H54 (cell line): ENCODE measurements at places on chromosomes 2 and 18.

DNA sequence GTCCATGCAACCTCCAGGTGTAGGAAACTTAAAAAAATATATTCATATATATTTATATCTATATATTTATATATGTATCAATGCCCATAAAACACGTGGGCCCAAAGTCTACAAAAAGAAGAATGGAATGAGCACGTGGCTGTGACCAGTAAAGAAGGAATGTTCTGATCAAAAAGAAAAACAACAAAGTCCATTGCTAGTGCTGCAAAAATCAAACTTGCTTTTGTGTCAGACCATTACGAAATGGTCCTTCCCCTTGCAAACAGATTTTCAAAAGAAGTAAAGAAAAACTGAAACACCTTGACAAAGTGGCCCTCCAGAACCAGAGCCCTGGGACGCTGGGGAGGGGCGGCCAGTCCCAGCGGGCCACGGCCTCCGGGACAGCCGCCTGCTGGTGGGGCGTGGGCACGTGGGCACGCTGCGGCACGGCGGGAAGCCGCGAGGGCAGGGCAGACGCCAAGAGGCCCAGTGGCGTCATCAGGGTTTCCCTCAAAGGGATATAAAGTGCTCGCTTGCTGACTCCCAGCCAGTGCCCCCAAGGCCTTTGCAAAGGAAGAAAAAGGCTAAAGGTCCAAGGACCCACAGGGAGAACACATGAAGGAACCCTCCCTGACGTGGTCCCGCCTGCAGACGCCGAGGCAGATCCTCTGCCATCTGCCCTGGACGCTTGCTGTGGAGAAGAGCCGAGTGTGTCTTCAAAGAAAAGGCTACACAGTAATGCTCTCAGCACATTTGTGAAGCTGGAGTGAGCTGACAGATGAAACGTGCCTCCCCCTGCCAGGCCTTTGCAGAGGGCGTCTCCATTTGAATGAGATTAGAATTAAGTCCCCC is 201.8 kb downstream of the TWIST2 start:
- no peak for DNase-seq

DNA sequence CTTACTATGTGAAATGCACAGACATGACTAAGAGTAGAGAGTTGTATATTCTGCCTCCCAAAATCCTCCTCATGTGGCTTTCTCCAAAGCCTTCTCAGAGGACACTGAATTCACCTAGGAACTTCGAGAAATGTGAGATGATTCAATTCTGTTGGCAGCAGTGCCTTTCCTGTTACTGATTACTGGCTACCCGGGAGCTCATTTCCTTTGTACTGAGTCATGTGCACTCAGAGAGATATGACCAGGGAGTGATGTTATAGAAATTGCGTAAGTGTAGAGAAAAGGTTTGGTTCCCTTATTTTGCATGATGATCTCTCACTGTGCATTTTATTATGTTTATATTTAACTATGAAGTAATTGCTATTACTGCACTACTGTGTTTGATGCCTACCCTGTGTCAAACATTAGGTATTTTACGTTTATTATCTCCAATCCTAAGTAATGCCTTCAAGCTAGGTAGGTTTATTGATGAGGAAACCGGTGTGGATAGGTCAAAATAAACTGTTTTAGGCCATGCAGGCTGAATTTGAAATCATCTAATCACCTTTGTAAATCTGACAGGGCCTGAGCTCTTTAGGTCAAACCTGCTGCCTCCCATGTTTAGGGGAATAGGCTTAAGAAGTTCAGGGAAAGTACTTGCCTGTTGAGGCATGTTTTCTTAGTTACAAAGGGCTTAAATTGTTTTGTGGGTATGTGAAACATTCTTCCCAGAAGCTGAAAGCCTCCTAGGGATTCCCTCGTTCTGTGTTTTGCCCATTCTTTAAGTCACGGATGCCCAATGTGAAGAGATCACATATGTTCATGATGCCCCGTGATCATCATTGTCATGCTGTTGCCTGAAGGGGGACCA is 86.8 kb downstream of the FMNL2 start:
- DNase-seq = peak; percentile 44

DNA sequence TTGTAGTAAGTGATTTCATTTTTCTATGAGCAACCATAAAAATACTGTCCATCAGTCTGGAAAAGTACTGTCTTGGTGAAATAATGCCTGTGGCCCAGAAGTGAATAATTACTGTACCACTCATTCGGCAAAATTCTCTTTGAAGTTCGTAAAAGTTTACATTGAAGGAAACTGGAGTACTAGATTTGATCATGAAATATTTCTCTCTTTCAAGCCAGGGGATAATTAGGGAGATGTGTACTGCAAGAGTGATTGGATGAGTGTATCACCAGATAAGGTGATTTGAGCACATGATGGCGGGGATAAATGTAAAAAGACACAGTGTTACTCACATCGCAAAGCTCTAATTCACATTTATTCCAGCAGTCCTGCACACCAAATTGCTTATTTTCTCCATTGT is 883.2 kb upstream of the PIK3C3 start:
- DNase-seq = no peak

DNA sequence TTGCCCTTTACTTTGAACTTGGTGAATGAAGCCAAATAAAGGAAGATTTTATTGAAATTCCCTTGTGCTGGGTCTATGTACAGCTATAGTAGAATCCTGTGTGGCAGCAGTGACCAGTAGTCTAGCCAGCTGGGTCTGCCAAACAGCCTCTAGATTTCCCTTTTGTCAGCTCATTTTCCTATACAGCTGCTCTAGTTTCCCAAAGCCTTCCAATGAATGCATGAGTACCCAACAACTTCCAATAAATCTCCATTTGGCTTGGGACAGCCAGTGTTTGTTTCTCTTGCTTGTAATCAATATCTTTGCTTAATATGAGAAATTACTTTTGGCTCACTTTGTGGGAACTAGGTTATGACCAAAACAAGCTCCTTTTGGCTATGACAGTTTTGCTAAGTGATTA is 43.6 kb downstream of the SCN9A start:
- DNase-seq = no peak

DNA sequence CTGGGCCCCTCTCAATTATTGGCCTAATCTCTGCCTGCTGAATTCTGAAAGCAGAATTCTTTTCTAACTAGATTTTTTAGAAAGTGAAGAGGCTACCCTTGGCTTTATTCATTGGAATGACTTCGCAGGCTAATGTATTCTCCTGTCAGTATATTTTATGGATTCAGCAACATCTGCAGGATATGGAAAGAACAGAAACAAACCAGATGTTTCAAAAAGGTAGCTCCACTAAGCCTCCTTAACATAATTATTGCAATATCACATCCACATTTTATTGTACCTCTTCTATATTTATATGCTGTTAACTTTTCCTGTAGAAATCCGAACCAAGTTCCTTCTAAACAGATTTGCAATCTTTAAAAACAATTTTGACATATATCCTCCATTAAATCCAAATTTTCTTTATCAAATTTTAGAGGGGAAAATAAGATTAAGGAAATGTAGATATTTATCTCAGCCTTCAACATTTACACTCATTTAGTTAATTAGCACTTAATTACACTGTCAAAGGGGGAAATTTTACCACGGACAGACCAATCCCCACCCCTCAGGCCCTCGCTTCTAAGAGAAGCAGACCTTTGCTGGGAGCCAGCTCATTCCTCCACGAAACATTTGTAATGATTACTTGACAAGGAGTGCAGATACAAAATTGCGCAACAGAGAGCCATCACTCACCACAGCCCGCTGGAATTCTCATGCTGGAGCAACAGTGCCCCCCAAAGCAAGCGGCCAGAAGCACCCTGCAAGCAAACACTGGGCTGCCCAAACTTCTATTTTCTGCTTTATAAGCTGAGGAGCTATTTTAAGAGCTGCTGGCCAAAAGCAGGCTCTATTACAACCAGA is 253.4 kb downstream of the ETAA1 start:
- peak; percentile 14 for DNase-seq

DNA sequence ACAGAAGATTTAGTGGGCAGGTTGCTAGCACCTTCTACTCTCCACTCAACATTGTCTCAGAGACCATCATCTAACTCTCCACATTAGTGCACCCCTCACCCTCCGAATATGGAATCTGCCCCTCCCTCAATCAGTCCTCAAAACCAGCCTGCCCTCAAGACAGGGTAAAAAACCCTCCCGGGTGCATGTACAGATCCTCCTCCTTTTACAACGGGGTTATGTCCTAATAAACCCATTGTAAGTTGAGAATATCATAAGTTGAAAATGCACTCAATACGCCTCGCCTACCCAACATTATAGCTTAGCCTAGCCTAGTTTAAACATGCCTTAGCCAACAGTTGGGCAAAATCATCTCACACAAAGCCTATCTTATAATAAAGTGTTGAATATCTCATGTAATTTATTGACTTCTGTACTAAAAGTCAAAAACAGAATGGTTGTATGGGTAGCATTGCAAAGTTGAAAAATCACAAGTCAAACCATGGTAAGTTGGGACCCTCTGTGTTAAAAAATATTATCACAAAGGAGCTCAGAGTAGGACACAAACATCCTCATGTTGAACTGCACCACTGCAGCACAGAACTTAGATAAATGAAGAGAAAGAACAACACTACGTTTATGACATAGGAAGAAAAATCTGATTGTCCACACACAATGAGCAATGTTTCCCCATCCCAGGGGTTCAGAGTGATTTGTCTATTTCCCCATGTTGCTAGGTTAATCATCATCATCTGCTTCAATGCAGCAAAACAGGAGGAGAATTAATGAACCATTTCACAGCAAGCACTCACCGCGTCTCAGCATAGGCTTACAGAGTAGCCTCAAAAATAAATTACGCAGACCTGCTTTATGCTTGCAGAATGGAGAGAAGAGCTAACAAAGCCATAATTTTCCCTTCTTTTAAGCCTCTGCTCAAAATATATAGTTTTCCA is 184.1 kb upstream of the ARL4C start:
- DNase-seq = no peak
